ENCODE measurements at places on chromosomes 4 and X. TPM values are rescaled to one million over a fixed set of nuclear protein-coding genes. Genes with fewer than 3 reads are reported as not detected.

DNA sequence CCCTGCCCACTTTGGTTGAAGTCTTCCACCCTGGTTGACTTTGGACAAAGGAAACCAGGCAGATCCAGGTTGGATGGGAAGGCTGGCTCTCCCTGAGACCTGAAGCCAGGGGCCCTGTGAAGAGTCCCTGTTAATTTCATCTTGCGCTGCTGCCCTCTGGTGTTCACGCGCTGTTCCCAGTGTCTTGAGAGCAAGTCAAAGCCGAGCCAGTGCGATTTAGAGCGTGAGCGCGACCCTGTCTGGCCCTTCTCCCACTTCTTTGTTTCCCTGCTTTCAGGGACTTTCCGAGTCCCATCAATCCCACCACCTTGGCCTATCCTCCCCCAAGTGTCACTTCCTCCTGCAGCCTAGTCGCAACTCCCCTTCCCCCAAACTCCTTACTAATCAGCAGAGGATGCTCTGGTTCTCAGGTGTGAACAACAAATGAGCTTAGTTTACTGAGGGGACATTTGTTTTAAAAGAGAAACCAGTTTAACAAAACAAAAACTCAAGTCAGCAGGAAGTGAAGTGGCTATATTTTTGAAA lies 25.8 kb upstream of the CHRNA9 start:
- H3K4me3 ChIP-seq: no peak overlapping the region
- peak; percentile 65 for DNase-seq
- H3K4me1 ChIP-seq: no peaks in the 10 kb centered on the region

Gene PPBP
- total RNA-seq: not detected

GRCh38 chr4:110616238-110617074 lies 6.4 kb downstream of the PITX2 start:
- H3K36me3 ChIP-seq: no peaks in the 10 kb centered on the region
- no peak overlapping the region for H3K4me3 ChIP-seq
- H3K27ac ChIP-seq: no peak overlapping the region
- DNase-seq: no peak

DNA sequence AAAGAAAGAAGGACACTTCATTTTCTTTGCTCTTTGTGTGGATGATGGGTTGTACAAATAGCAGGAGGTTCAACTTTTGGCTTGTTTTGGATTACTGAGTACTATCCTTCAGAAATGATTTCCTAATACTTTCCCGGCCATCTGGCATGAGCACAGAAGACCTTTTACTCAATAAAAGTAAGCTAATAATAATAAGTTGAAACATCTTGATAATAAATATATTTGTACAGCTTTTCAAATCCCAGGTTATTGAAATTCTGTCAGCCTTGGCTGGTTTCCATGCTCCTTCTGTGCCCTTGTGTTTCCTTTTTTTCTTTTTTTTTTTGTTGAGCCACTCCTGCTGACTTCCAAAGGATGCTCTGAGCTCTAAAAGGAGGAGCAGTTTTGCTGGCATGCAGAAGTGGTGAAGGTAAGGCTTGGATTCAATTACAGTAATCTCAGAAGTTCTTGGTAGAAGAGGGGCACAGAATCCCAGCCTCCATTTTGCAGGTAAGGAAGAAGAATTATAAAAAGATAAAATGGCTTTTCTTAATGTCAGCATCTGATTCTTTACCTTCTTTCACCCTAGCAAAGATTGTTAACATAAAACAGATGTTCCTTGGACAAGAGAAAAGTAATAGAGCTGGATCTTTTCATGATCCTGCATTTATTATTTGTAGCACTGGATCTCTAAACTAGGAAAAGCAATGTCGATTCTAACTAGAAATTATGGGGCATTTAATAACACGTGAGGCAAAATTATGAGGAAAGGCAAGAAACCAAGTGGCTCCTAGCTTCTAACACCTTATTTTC lies 31.9 kb downstream of the REPS2 start:
- H3K4me1 ChIP-seq: no peaks in the 10 kb centered on the region
- H3K27ac ChIP-seq: no peak overlapping the region
- H3K27me3 ChIP-seq: no peaks in the 10 kb centered on the region
- H3K4me3 ChIP-seq: no peak overlapping the region
- DNase-seq: no peak

Gene DOK7
- total RNA-seq: under 0.01 TPM

Gene CCKAR
- under 0.01 TPM for total RNA-seq

GRCh38 chr4:180057299-180057721 lies 2185.9 kb upstream of the TENM3 start:
- H3K36me3 ChIP-seq: no peaks in the 10 kb centered on the region
- H3K27me3 ChIP-seq: peaks cover 8% of the 10 kb centered on the region
- H3K4me1 ChIP-seq: no peaks in the 10 kb centered on the region
- DNase-seq: peak; percentile 1
- H3K4me3 ChIP-seq: no peak overlapping the region
- H3K27ac ChIP-seq: no peak overlapping the region

DNA sequence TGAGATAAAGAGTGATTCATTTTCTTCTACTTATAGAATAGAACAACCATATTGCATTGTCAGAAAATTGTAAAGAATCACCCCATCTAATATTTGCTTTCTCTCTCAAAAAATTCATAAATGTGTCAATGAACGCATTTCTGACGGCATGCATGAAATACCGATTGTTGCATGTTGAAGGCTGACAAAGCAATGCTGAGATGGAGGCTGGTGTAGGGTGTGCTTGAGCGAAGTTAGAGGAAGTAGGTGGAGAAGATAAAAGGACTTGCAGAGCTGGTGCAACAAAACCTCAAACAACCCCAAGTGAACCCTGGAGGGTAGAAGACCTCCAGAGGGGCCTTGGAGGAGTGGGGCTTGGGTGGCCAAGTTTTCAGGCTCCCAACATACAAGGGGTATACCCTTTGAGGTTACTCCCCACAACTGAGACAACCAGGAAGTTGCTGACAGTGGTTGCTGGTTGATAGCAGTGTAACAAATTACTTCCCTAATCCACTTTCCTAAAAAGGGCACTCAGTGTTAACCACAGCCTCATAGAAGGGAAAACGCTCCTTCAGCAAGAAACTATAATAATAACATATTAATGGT lies 452.7 kb downstream of the NLGN4X start:
- H3K27ac ChIP-seq: no peak overlapping the region
- H3K36me3 ChIP-seq: no peaks in the 10 kb centered on the region
- no peak overlapping the region for H3K4me3 ChIP-seq

Data from fibroblast of lung (primary cell).